Neuronal stem cell (in vitro differentiated cells): ENCODE measurements at places on chromosomes 7 and 10.
A peak's percentile ranks its signal among the peaks of the same experiment; 100 is the strongest.

DNA sequence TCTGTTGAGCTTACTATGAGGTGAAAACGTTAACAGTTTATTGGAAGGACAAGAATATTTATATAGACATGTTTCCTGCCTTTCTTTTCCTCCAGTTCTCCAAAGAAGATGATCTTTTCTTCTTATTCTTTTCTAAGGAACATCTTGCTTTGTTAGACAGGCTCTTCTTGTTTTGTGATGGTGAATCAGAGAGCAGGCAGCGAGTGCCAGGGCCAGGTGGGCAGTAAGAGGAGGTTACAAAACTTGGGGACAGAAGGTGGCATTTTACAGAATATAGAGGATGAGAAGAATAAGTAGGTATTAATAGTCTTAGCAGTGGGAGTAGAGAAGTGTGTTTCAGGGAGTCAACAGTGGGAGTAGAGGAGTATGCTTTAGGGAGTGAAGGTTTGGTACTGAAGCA, 223.6 kb downstream of the ARL4A start:
- no peak for DNase-seq

- DNase-seq: no peak
Observed at GRCh38 chr10:114613237-114613979, 44.7 kb downstream of the ABLIM1 start.

GRCh38 chr7:27611059-27611458, 51.6 kb downstream of the HIBADH start:
- DNase-seq: no peak

- DNase-seq: no peak
Observed at GRCh38 chr7:84455788-84456187, 261.2 kb upstream of the SEMA3A start.

GRCh38 chr10:103238506-103239252, 7.0 kb upstream of the RPEL1 start:
- DNase-seq: no peak

- DNase-seq: no peak
Observed at GRCh38 chr10:106652279-106652678, 512.2 kb downstream of the SORCS1 start.

DNA sequence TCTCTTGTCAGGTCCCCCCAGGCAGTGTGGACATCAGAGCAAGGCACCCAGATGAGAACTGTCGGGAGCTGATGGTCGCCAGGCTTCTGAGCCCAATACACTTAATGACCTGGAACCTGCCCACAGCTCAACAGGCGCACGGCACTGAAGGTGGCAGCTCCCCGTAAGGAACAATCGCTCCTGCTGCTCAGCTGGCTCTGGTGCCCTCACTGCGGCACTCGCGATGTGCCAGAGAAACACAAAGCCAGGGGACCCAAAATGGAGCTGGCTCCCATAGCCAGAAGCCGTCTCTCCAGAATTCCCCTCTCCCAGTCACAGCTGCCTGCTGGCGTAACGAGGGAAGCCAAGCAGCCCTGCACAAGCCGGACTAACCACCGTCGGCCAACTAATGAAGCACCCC, 6.3 kb downstream of the CALN1 start:
- DNase-seq: no peak

DNA sequence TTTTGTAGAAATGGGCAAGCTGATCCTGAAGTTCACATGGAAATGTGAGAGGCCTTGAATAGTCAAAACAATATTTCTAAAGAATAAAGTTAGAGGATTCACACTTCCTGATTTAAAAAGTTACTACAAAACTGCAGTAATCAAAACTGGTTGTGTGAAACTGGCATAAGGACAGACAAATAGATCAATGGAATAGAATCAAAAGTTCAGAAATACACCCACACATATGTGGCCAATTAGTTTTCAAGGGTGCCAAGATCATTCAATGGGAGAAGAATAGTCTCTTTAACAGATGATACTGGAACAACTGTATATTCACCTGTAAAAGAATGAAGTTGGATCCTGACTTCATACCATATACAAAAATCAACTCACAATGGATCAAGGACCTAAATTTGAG, 27.7 kb downstream of the DNAJC9 start:
- DNase-seq: no peak

DNA sequence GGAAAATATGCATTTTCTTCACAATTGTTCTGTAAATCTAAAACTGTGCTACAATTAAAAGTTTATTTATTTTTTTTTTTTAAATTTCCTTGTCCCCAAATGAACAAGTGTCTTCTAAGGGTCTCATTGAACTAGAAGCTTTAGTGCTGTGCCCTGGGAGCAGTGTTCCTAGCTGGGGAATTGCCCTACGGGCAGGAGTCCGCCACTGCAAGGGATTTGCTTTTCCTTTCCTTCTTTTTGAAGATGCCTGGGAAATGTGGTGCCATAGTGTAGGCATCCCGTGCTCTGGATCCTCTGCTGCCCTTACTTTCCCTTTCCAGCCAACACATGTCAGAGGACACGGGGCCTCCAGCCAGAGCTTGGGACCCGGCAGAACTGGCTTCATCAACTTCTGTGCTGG, 177.1 kb upstream of the CTBP2 start:
- no peak for DNase-seq

DNA sequence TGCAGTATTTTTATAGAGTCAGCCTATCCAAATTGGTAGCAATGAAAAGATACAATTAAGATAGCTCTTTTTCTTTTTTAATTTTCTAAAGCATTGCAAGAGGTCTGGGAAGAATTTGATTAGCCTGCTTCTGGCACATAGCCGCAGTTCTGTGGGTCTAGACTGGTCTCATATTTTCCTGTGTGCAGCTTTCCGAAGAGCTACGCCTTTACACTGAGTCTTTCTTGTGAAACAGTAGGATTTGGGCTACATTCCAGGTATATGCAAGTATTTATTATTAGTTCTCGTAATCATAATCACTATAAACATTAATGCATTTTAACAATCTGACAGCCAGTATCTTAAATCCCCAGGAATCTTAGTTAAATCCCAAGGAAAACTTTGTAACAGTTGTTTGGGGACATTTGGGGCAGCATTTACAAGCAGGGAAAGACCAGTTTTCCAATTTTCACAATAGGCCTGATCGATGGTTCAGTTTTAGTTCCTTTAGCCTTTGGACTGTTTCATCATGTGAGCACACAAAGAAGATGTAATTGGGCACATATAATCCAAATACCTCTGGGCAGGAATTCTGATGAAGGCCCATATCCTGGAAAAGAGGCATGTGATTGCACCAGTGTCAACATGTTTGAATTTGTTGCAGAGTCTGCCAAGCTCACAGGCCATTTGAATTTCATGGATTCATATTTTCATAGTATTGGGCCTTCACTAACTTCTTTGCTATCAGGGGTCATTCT, 287.3 kb downstream of the INHBA start:
- no peak for DNase-seq

DNA sequence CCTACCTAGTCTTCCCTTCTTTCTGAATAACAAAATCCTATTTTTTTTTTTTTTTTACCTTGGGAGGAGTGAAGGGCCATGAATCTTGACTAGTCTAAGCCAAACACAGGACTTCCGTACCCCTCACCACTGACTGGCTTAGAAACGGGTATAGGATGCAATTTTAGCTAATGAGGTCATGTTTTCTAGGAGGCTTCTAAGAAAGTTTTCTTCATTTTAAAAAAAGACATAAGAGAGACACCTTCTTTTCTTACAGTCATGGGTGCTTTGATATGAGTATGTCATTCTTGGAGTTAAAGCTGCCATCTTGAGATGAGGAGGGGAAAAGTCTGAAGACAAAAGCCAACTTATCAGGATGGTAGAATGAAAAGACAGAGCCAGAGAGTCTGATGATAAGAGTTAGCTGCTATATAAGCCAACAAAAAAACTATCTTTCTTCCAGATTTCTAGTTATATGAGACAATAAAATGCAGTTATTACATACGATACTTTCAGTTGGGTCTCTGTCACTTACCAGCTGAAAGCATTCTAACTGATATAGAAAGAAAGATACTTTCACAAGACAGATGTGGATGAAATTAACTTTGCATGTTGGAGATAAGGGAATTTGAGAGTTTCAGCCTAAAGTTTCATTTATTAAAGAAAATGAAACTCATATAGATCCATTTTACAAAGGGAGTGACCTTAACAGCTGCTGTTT, 34.0 kb downstream of the ZNF438 start:
- DNase-seq: no peak

DNA sequence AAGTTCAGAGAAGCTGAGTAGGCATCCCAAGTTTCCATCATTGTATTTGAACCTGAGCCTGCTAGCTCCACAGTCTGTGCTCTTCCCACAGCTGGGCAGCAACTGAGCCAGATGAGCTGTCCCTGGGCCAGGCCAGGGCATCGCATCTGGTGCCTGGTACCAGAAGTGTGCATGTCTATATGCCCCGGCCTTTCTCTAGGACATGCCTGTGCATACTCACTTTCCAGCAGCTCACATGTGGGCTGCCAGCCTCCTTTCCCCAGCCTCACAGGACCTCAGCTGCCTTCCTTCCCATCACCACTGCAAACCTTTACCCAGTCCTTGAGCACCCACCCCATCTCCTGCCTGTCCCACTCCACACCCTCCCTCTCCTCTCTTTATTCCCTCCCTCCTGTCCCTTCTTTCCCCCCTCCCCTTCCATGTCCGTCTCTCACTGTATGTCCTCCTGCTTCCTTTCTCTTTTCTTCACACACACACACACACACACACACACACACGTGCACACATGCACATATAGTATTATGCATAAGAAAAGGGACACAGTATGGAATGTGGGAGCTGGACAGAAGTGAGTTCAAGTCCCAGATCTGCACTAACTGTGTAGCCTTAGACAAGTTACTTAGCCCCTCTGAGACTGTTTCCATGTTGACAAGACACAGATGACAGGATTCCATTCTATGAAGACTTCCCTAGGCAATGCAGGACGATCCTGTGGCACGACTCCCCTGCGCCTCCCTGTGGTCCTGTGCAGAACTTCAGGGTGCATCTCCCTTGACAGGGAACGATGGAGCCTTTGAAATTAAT, 10.9 kb downstream of the CDHR1 start:
- DNase-seq: peak; percentile 50

- DNase-seq: no peak
Observed at GRCh38 chr10:133484818-133485217, 31.1 kb downstream of the SCART1 start.

DNA sequence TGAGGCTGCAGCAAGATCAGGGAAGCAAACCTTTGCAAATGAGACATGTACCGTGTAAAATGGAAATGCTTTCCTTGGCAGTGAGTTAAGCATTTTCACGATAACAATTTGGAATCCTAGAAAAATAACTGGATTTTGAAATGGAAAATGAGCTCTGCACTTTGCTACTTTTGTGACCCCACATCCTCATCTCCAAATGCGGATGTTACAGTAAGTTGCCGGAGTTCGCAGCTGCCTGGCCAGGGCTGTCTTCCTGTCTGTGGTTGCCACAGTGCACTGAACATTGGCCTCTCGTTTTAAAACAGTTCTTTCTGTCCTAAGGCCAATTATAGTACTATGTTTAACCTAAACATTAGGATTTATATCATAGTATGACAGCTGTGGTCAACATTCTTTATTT, 136.2 kb upstream of the FZD8 start:
- DNase-seq: no peak

- no peak for DNase-seq
Observed at GRCh38 chr10:43202657-43203447, 64.0 kb downstream of the RASGEF1A start.

DNA sequence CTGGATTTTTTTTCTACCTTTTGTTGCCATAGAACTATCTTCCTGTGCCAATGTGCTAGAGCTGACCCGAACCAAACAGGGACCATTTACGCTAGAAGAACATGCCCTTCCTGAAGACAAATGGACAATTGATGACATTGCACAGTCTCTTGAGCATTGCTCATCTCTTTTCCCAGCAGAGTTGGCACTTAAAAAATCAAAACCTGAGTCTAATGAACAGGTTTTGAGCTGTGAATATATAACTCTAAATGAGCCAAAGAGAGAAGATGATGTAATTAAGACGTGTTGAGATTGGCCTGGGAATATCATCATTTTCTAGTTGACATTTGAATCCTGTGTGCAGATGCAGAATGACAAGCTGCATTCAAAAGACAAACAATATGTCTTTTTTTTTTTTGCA, 37.1 kb downstream of the TRUB1 start:
- DNase-seq: no peak

GRCh38 chr10:98321186-98321780, 53.3 kb upstream of the LOXL4 start:
- no peak for DNase-seq

DNA sequence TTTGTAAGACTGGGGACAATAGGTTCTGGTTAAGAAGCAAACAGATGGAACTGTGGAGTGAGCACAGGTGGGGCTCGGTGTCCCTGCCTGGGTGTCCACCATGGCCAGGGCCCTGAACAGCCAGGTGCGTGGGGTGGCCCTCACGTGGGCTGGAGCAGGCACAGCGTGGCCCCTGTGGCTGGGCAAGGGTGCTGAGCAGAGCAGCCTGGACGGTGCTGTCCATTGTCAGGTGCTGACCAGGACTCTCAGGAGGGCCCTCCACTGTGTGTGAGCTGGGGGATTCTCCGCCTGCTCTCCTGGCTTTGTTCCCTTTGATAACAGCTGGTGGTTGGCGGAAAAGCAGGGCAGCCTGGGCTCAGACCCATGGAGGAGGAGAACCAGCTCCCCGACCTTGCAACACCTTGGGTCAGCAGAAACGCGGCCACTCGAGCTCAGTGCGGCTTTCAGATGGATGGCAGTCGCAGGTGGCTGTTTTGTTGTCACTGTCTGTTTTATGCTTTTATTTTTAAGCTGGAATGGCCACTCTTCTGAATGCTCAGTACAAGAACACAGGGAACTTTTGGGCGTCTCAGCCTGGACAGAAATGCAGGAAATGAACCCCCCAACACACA, 273.9 kb upstream of the ADARB2 start:
- peak; percentile 8 for DNase-seq

- no peak for DNase-seq
Observed at GRCh38 chr10:121702351-121703320, 104.4 kb upstream of the FGFR2 start.

DNA sequence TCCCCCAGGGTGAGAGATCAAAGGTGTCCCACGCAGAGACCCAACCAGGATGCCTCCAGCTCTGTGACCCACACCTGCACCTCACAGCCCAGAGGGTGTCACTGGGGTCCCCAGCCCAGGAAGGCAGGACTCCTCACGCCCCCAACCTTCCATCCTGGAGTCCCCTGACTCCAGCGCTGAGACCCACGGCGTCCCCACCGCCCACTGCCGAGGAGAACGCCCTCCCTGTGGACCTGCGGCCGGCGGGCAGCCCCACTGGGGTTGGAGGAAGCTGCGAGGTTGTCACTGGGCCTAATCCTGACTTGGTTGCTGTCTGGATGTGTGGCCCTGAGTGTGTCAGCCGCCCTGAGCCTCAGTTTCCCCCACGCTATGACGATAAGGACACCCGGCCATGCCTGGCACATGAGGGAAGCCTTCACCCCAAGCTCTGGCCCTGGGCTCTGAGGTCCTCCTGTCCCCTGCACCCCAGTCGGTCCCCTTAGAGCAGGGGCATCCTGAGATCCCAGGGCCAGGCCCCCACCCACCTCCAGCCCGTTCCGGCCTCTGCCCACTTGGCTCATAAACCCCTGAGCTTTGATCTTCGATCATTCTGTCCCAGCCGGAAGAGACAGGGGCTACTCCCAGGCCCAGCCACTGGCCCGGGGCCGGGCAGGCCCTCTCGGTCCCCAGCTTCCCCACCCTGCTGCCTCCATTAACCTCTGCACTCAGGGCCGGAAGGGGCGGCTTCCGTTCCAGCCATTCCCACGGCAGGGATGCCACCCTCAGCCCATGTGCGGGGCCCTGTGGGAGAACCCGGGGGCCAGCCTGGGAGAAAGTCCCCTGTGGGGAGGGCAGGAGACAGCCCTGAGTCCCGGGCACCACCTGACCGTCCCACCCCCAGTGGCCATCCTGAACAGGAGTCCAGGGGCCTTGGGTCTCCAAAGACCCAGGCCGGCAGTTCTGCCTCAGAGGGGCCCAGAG, 113.2 kb downstream of the MICALL2 start:
- DNase-seq: no peak
